A549 treated with Hydrocortisone at 1 μM for 4 hours (cell line): ENCODE measurements at places on chromosomes 3 and 15. TPM values are rescaled to one million over a fixed set of nuclear protein-coding genes. Genes with fewer than 3 reads are reported as not detected.

Gene HYKK
- total RNA-seq: 5.2 to 6.5 TPM (median 5.7 TPM) in 5 replicates

Gene TMEM42
- total RNA-seq: 8.2 to 12.2 TPM (median 11.4 TPM) in 5 replicates

Gene CHRFAM7A
- total RNA-seq: 5.2 to 7.9 TPM (median 7.1 TPM) in 5 replicates

Gene CLRN1
- total RNA-seq: not detected in 5 replicates

Gene MEIS2
- total RNA-seq: 7.3 to 12.0 TPM (median 8.5 TPM) in 5 replicates

Gene MLF1
- total RNA-seq: 22.8 to 27.0 TPM (median 24.2 TPM) in 5 replicates

Gene GHSR
- total RNA-seq: not detected in 5 replicates

Gene TMCO5A
- total RNA-seq: not detected in 5 replicates

Gene GATA2
- total RNA-seq: 3.7 to 5.6 TPM (median 5.1 TPM) in 5 replicates

Gene ABHD10
- total RNA-seq: 15.0 to 19.6 TPM (median 17.9 TPM) in 5 replicates

Gene NR1I2
- total RNA-seq: not detected in 5 replicates

Gene NISCH
- 11.4 to 14.9 TPM (median 12.8 TPM) in 5 replicates for total RNA-seq

Gene OXTR
- total RNA-seq: 9.0 to 11.6 TPM (median 9.7 TPM) in 5 replicates

Gene CRYGS
- total RNA-seq: 0.38 to 0.89 TPM (median 0.78 TPM) in 5 replicates

Gene CCR2
- not detected in 5 replicates for total RNA-seq

Gene IGSF11
- total RNA-seq: 3.5 to 4.8 TPM (median 4.4 TPM) in 5 replicates

Gene CELF6
- total RNA-seq: 0.10 to 0.20 TPM (median 0.13 TPM) in 5 replicates

Gene HRG
- not detected in 5 replicates for total RNA-seq

Gene ACSBG1
- 0.07 to 0.25 TPM (median 0.17 TPM) in 5 replicates for total RNA-seq

Gene ITIH3
- total RNA-seq: 0.06 to 0.21 TPM (median 0.18 TPM) in 3 of 5 replicates, not detected in the others

Gene GP5
- not detected in 5 replicates for total RNA-seq

Gene GJD2
- total RNA-seq: not detected in 5 replicates

Gene CRABP1
- total RNA-seq: 0.68 to 2.0 TPM (median 1.1 TPM) in 5 replicates

Gene UBR1
- 3.3 to 5.3 TPM (median 4.2 TPM) in 5 replicates for total RNA-seq

Gene FAH
- total RNA-seq: 31.4 to 35.0 TPM (median 32.5 TPM) in 5 replicates

Gene SIDT1
- 0.46 to 0.60 TPM (median 0.54 TPM) in 5 replicates for total RNA-seq
